ENCODE measurements at places on chromosomes 4 and X. TPM values are rescaled to one million over a fixed set of nuclear protein-coding genes. Genes with fewer than 3 reads are reported as not detected.

DNA sequence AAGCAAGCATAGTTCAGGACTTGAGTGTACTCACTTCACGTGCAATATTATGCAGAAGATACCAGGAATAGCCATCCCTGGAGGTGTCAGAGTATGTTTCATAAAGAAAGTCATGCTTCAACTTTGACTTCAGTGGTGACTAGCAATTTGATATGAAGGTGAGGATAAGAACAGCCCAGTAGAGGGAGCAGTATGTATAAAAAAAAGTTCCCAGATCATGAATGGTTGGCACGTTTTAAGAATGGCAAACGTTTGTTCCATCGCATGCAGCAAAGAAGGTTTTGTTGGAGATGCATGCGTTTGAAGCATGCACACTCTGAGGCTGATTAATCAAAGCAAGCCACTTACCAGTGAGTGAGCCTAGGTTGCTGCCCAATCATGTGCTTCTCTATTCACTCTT lies 33.5 kb upstream of the SLITRK4 start:
- no peak for DNase-seq

DNA sequence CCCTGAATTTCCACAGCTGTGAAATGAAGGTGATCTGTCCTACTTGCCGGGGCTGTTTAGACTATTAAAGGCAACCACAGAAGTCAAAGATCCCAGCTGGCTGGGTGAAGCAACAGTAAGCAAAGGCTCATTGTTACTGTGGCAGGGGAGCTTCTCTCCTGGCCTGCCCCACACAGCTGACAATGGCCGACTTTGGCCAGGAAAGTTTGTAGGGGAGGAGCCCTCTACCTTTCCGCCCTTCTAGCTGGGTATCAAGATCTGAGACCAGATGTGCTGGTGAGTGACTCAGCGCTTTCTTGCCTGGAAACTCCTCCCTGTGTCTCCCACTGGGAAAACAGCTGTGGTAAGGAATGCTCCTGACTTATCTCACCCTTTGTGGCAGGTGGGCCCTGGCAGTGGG lies 21.1 kb downstream of the RASSF6 start:
- peak; percentile 71 for DNase-seq

Gene GPR78
- 0.14 TPM for polyA plus RNA-seq

DNA sequence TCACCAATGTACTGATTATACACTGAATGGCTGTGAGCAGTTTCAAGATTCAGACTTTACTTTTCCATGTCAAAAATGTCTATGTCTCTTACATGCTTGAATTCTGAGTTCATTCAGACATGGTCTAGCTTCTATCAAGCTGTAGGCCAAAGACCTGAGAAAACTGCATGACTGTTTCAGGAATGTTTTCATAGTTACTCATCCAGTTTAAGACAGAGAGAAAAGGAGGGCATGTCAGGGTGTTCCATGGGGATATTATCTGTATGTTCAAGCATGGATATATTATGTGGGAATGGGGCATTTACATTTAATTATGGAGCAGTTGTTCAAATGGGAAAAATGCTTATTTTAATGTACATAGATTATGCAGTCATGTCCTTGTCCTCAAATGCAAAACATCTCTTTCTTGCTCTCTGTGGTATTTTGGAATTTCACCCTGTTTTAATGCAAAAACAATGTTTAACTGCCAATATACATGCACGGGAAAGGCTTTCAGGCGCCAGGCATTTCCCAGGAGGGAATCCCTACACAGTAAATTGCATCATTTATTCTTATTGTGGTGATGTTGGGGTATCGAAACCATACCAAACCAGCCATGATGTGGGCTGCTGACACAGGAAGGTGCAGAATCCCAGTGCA lies 429.1 kb upstream of the INTU start:
- DNase-seq: peak; percentile 29

- peak; percentile 32 for DNase-seq
These were observed 23.5 kb upstream of the NFKB1 start for GRCh38 chr4:102477657-102478056.

DNA sequence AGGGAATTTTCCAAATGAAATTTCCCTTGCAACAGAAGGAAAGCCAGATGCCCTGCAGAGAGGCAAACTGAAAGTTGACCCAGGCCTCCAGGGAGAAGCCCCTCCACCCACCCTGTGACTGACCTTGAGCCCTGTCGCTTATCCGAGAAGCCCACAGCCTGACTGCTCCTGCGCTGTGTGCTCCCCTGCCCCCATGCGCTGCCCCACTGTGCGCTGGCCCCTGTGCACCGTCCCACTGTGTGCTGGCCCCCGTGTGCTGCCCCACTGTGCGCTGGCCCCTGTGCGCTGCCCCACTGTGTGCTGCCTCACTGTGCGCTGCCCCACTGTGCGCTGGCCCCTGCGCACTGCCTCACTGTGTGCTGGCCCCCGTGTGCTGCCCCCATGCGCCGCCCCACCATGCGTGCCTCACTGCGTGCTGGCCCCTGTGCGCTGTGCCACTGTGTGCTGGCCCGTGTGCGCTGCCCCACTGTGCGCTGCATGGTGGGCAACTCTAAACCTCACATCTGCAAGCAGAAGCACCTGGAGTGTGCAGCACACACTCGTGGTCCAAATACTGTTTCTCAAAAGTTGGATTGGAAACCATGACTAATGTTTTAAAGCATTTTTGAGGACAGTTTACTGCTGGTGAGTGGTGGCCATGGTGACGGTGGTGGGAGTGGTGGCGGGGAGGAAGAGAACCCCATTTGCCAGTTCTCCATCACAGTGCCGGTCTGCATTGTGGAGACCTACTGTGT lies 8.3 kb upstream of the GRPEL1 start:
- no peak for DNase-seq

Gene ATP2B3
- not detected for polyA plus RNA-seq

Gene TRPC3
- polyA plus RNA-seq: 2.1 TPM

DNA sequence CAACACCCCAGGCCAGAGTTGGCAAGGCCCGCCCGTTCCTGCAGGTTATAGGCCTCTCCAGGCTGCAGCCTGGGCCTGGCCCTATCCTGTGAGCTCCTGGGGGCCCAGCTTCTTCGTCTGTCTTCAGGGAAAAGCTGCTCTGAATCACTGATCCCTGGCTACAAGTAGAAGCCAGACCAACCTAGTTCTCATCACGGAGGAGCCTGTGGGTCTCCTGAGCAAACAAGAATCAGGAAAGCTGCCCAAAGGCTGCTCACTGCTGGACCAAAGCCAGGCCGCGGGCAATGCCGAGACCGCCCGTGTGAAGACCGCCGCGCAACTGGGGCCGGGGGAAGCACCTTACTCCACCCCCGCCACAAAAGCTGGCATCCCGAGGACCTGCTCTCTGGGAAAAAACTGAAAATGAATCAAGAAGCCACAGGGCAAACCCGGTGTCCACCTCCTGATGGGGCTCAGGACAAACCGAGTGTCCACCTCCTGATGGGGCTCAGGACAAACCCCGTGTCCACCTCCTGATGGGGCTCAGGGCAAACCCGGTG lies 12.8 kb downstream of the CTBP1 start:
- no peak for DNase-seq

- no peak for DNase-seq
These were observed 191.4 kb downstream of the MGST2 start for GRCh38 chr4:139857021-139857420.

GRCh38 chr4:147968641-147969040 lies 236.8 kb downstream of the ARHGAP10 start:
- no peak for DNase-seq

Gene ART3
- not detected for polyA plus RNA-seq

Gene YIPF7
- not detected for polyA plus RNA-seq

DNA sequence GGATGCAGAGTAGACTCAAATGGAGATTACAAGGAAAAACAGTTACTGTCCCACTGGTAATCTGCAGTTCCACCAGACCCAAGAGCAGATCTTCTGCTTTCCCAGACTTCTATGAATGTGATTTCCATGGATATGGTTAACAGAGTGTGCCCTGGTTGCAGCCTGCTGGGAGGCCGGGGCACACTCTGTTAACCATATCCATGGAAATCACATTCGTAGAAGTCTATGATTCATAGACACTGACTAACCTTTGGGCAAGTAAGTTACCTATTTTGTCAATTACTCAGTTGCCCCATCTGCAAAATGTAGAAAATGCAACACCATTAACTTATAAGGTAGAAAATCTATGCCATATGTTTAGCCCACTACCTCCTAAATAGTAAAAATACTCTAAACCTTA lies 443.1 kb upstream of the PITX2 start:
- no peak for DNase-seq

Gene XK
- 0.11 TPM for polyA plus RNA-seq

DNA sequence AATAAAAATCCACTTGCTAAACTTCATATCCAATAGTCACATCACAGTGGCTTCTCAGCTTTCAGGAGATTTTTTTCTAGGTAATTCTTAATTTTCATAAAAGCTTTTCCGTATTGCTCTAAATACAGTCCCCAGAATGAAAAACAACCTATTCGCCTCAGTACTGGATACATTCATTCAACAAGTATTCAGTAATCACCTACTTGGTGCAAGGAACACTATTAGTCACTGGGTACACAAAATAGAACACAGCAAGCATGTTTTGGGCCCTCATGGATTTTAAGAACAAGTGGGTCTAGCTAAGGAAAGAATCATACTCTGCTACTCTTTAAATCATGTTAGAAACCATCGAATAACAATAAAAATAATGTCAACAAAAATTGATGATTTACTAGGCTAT lies 2.8 kb upstream of the BEX3 start:
- DNase-seq: no peak

GRCh38 chr4:147101678-147102077 lies 156.0 kb upstream of the TTC29 start:
- no peak for DNase-seq

Data from AG04450 (cell line).